LHCN-M2 (cell line): ENCODE measurements at places on chromosomes 13 and 19. TPM values are rescaled to one million over a fixed set of nuclear protein-coding genes. Genes with fewer than 3 reads are reported as not detected.
A peak's percentile ranks its signal among the peaks of the same experiment; 100 is the strongest.

The SYT5 gene
- total RNA-seq = not detected in 2 replicates

The WTIP gene
- total RNA-seq = 18.8 and 24.3 TPM in 2 replicates

The CACNA1A gene
- total RNA-seq = 0.26 and 0.86 TPM in 2 replicates

- DNase-seq = no peak
These were observed 993.9 kb downstream of the EFNB2 start for GRCh38 chr13:105541565-105541964.

GRCh38 chr19:45574526-45574925 lies 10.1 kb downstream of the OPA3 start:
- no peak for DNase-seq

DNA sequence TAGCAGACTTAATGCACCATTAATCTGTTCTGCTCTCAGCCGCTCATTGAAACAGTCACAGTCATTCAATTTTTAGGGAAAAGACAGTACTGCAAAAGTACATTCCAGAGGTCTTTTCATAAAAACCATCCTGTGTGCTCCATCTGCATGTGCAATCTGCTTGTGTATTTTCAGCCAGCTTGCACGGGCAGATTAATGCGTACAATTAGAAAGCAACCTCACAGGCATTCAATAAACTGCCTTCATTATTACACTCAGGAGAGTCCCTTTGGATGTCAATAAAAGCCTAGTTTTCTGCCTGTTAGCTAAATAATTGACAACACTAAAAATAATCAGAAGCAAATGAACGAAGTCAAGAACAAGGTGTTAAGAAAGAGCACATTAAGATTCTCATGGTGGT lies 41.9 kb downstream of the EPSTI1 start:
- no peak for DNase-seq

- DNase-seq = peak; percentile 2
These were observed 15.4 kb upstream of the SIGLEC6 start for GRCh38 chr19:51546650-51547396.
